ENCODE measurements at places on chromosomes 6 and 20.

- peak overlapping the region; percentile 56 for H3K27ac ChIP-seq
- peaks cover 29% of the 10 kb centered on the region for H3K4me1 ChIP-seq
- DNase-seq = no peak
- peaks cover 35% of the 10 kb centered on the region for H3K36me3 ChIP-seq
- H3K27me3 ChIP-seq = no peaks in the 10 kb centered on the region
- H3K4me3 ChIP-seq = no peak overlapping the region
These were observed 20.8 kb downstream of the RRBP1 start for GRCh38 chr20:17661121-17661744.

DNA sequence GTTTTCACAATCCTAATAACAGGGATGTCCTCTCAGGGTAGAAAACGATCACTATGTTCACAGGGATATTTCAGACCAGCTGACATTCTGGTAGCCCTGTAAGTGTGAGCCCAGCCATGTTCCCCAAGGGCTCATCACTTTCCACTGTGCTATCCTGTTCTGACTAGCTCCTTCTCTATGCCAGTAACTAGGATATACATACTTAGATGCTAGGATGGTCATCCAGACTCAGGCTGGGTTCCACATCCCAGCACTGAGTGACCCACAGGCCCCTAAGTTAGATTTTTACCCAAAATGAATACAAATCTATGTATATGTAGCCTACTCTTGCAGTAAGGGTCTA, 83.0 kb downstream of the CD164 start:
- H3K4me3 ChIP-seq = no peak overlapping the region
- H3K27me3 ChIP-seq = no peaks in the 10 kb centered on the region
- H3K4me1 ChIP-seq = peaks cover 2% of the 10 kb centered on the region
- no peaks in the 10 kb centered on the region for H3K36me3 ChIP-seq
- DNase-seq = no peak

DNA sequence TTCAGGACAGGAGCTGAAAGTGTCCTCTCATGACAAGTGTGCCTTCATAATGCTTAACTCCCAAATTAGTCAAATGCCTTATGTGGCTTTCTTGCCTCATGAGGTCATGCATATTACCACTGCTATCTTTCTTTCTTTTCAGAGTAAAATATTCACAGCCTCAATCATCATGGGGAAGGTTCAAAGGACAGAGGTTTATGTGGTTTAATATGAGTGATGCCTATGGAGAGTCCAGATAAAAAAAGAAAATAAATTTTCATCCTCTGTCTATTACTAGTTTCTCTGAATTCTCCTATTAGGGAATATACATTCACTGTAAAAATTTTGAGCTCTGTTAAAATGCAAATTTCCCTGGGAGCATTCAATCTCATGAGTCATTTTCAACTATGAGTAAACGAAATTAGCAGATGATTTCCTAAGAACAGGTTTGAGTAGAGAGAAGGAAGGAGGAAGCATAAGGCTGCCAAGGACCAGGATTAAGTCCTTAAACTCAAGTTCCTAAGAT, 396.9 kb upstream of the ADGRB3 start:
- no peaks in the 10 kb centered on the region for H3K36me3 ChIP-seq
- no peaks in the 10 kb centered on the region for H3K4me1 ChIP-seq
- H3K27me3 ChIP-seq = no peaks in the 10 kb centered on the region
- peak; percentile 62 for DNase-seq
- H3K27ac ChIP-seq = no peak overlapping the region

- no peak overlapping the region for H3K4me3 ChIP-seq
- peaks cover 7% of the 10 kb centered on the region for H3K4me1 ChIP-seq
- H3K27ac ChIP-seq = no peak overlapping the region
- H3K27me3 ChIP-seq = no peaks in the 10 kb centered on the region
- no peak for DNase-seq
- H3K36me3 ChIP-seq = no peaks in the 10 kb centered on the region
These were observed 391.8 kb upstream of the SOX4 start for GRCh38 chr6:21201637-21202350.

GRCh38 chr6:158767709-158768108, 51.5 kb downstream of the EZR start:
- H3K27ac ChIP-seq = no peak overlapping the region
- H3K27me3 ChIP-seq = no peaks in the 10 kb centered on the region
- peaks cover 94% of the 10 kb centered on the region for H3K36me3 ChIP-seq
- peaks cover 7% of the 10 kb centered on the region for H3K4me1 ChIP-seq

- no peak overlapping the region for H3K4me3 ChIP-seq
- no peaks in the 10 kb centered on the region for H3K27me3 ChIP-seq
- H3K36me3 ChIP-seq = peaks cover 70% of the 10 kb centered on the region
These were observed 137.2 kb downstream of the AGPAT4 start for GRCh38 chr6:161136655-161137054.

DNA sequence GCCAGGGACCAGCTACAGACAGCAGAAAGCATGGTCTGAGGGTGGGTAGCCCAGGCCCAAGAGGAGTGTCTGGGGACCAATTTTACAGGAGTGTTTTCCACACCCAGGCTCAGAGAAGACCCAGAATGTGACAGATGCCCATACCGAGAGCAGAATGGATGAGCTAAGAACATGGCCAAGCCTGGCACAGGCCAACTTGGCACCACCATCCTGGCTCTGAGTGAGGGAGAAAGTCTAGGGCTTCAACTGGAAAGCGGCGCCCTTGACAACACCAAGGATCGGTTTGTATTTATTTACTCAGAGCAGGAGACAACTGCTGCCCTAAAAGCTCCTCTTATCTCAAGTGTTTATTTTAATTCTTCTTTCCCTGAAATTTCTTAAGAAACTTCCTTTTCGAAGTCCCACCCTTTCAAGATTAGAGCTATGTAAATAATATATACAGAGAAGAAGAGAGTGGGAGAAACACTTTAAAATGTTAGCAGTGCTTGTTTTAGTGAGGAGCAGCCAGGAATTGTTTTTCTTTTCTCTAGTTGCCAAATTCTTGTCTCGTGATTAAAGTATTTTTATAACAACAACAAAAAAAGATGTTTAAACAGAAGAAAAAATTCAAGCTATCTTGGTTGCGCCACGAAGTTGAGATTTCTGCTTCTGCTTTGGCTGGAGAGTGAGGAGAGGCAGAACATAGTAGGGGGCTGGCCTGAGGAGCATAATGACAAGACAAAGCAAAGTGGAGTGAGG, 16.2 kb downstream of the TNXB start:
- no peak overlapping the region for H3K27ac ChIP-seq
- H3K36me3 ChIP-seq = peaks cover 92% of the 10 kb centered on the region
- peaks cover 80% of the 10 kb centered on the region for H3K27me3 ChIP-seq
- peaks cover 4% of the 10 kb centered on the region for H3K4me1 ChIP-seq
- peak; percentile 91 for DNase-seq
- H3K4me3 ChIP-seq = no peak overlapping the region

GRCh38 chr20:16415071-16416053, 157.9 kb downstream of the KIF16B start:
- no peaks in the 10 kb centered on the region for H3K27me3 ChIP-seq
- no peak overlapping the region for H3K27ac ChIP-seq
- peak; percentile 44 for DNase-seq
- H3K4me1 ChIP-seq = peaks cover 4% of the 10 kb centered on the region

GRCh38 chr6:127515234-127515793, 3.8 kb downstream of the MTCL3 start:
- peak overlapping the region; percentile 69 for H3K27ac ChIP-seq
- peaks cover 21% of the 10 kb centered on the region for H3K36me3 ChIP-seq
- H3K4me3 ChIP-seq = peak overlapping the region; percentile 81
- H3K27me3 ChIP-seq = no peaks in the 10 kb centered on the region

DNA sequence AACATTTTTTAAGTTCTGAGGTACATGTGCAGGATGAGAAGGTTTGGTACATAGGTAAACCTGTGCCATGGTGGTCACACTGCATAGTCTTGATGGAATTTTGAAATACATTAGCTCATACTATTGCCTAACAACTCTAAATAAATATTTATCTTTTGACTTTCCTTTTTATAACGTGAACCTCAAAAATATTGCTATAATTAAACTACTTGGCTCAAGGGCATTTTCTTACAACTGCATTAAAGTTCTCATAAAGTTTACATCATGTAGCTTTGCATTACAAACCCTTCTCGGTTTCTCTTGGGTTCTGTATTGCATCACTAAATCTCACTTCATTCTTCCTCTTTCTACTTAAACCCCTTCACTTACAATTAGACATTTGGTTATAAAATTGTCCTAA, 636.0 kb upstream of the PTCHD4 start:
- peak; percentile 10 for DNase-seq
- no peak overlapping the region for H3K4me3 ChIP-seq
- H3K4me1 ChIP-seq = no peaks in the 10 kb centered on the region
- no peaks in the 10 kb centered on the region for H3K36me3 ChIP-seq
- no peaks in the 10 kb centered on the region for H3K27me3 ChIP-seq
- no peak overlapping the region for H3K27ac ChIP-seq

- H3K36me3 ChIP-seq = no peaks in the 10 kb centered on the region
- no peak overlapping the region for H3K27ac ChIP-seq
- no peak overlapping the region for H3K4me3 ChIP-seq
- peaks cover 23% of the 10 kb centered on the region for H3K4me1 ChIP-seq
- no peaks in the 10 kb centered on the region for H3K27me3 ChIP-seq
- DNase-seq = no peak
These were observed 37.3 kb downstream of the PREX1 start for GRCh38 chr20:48790473-48791003.

DNA sequence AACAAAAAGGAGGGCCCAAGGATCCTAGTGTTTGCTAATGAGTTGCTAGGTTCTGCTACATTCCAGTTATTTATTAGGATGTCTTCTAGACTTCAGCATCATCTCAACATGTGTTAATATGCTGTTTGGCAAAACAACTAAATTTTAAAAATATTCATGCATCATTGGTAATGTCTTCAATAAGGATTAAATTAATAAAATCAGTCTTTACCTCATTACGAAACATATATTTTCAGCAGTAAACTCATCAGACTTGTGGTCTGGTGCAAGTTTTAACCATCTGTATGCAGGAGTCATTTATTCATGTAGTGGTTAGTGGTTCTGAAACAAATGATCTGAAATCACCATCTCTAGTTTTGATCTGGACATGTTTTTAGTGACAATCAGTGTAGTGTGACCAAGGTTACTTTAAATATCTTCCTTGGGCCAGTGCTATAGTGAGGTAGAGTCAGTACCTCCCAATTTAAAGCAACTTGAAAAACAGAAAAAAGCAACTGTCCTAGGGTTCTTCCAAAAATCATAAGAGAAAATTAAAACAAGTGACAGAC, 85.0 kb upstream of the KCNK16 start:
- H3K27ac ChIP-seq = no peak overlapping the region
- H3K4me1 ChIP-seq = no peaks in the 10 kb centered on the region
- DNase-seq = no peak
- no peaks in the 10 kb centered on the region for H3K27me3 ChIP-seq
- H3K36me3 ChIP-seq = no peaks in the 10 kb centered on the region
- H3K4me3 ChIP-seq = no peak overlapping the region

GRCh38 chr20:52012079-52012478, 179.5 kb downstream of the ZFP64 start:
- H3K4me3 ChIP-seq = no peak overlapping the region
- H3K36me3 ChIP-seq = no peaks in the 10 kb centered on the region
- no peak overlapping the region for H3K27ac ChIP-seq
- H3K4me1 ChIP-seq = peaks cover 3% of the 10 kb centered on the region
- no peak for DNase-seq

GRCh38 chr6:44224029-44224964, 902 bp downstream of the SLC29A1 start:
- no peak overlapping the region for H3K27ac ChIP-seq
- no peaks in the 10 kb centered on the region for H3K36me3 ChIP-seq
- DNase-seq = no peak
- H3K4me1 ChIP-seq = peaks cover 45% of the 10 kb centered on the region
- H3K27me3 ChIP-seq = no peaks in the 10 kb centered on the region

GRCh38 chr20:4411744-4412143, 310.0 kb upstream of the PRND start:
- H3K27ac ChIP-seq = no peak overlapping the region
- no peak for DNase-seq
- H3K27me3 ChIP-seq = peaks cover 26% of the 10 kb centered on the region
- no peak overlapping the region for H3K4me3 ChIP-seq
- H3K4me1 ChIP-seq = no peaks in the 10 kb centered on the region

GRCh38 chr20:17161673-17162481, 65.0 kb upstream of the PCSK2 start:
- no peaks in the 10 kb centered on the region for H3K27me3 ChIP-seq
- no peak overlapping the region for H3K4me3 ChIP-seq

DNA sequence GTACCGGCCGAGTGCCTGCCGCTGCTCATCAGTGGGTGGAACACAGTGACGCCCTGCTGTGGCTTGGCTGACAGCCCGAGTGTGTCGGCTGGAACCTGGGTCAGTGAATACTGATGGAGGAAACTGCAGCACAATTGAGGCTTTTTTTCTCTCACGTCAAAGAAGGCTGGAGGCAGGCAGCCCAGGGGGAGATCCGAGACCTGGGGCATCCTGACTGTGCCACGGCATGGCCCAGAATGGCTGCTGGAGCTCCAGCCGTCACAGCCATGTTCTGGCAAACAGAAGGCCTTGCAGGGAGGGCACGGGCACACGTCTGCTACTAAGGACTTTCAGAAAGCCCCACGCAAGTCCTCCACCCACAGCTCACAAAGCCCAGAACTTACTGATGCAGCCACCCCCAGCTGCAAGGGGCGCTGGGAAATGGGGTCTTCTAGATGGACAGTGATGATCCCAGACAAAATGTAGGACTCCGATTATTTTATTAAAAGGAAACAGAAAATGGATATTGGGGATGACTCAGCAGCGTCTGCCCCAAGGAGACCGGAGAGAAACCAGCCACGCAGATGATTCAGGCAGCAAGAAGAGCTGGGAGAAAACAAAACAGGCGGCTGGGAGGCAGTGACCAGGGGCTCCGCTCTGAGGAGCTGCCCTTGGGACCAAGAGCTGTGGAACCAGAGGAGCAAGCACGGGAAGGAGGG, 140.0 kb downstream of the TAF4 start:
- H3K27me3 ChIP-seq = peaks cover 13% of the 10 kb centered on the region
- no peaks in the 10 kb centered on the region for H3K36me3 ChIP-seq
- H3K27ac ChIP-seq = peak overlapping the region; percentile 43
- DNase-seq = no peak
- no peak overlapping the region for H3K4me3 ChIP-seq
- peaks cover 17% of the 10 kb centered on the region for H3K4me1 ChIP-seq

GRCh38 chr6:154157082-154157481, 118.0 kb downstream of the OPRM1 start:
- no peak for DNase-seq
- peaks cover 3% of the 10 kb centered on the region for H3K4me1 ChIP-seq
- no peaks in the 10 kb centered on the region for H3K27me3 ChIP-seq
- no peak overlapping the region for H3K27ac ChIP-seq

- H3K27ac ChIP-seq = no peak overlapping the region
- H3K4me3 ChIP-seq = no peak overlapping the region
- no peaks in the 10 kb centered on the region for H3K36me3 ChIP-seq
- no peaks in the 10 kb centered on the region for H3K4me1 ChIP-seq
These were observed 748.2 kb upstream of the ADGRB3 start for GRCh38 chr6:67886840-67887292.
